Sigmoid colon (tissue), 7 donors: ENCODE measurements at places on chromosomes 12 and 14. TPM values are rescaled to one million over a fixed set of nuclear protein-coding genes. Genes with fewer than 3 reads are reported as not detected.

- peaks cover 21% of the 10 kb centered on the region for H3K4me1 ChIP-seq
- no peaks in the 10 kb centered on the region for H3K27me3 ChIP-seq
- DNase-seq: no peak
- H3K4me3 ChIP-seq: no peak overlapping the region
- no peaks in the 10 kb centered on the region for H3K36me3 ChIP-seq
- H3K27ac ChIP-seq: no peak overlapping the region
Observed at GRCh38 chr14:23052182-23052623, 5.1 kb downstream of the CDH24 start.

GRCh38 chr12:57487055-57487596 is 742 bp upstream of the MARS1 start:
- H3K36me3 ChIP-seq: peaks cover 25% of the 10 kb centered on the region
- no peaks in the 10 kb centered on the region for H3K27me3 ChIP-seq
- DNase-seq: no peak
- H3K4me1 ChIP-seq: no peaks in the 10 kb centered on the region
- no peak overlapping the region for H3K27ac ChIP-seq

Gene SNX6
- total RNA-seq: 94.2 TPM

- H3K36me3 ChIP-seq: no peaks in the 10 kb centered on the region
- H3K4me1 ChIP-seq: peaks cover 67% of the 10 kb centered on the region
- H3K4me3 ChIP-seq: peak overlapping the region; percentile 81
- no peaks in the 10 kb centered on the region for H3K27me3 ChIP-seq
- peak; percentile 62 for DNase-seq
Observed at GRCh38 chr14:64706119-64706592, 1.9 kb downstream of the PLEKHG3 start.
